Stimulated activated CD4-positive, alpha-beta T cell treated with anti-CD3 and anti-CD28 coated beads, Interleukin-4, amount 100 ng/mL, for 48 hours (primary cell): ENCODE measurements at places on chromosomes 11 and 22.

DNA sequence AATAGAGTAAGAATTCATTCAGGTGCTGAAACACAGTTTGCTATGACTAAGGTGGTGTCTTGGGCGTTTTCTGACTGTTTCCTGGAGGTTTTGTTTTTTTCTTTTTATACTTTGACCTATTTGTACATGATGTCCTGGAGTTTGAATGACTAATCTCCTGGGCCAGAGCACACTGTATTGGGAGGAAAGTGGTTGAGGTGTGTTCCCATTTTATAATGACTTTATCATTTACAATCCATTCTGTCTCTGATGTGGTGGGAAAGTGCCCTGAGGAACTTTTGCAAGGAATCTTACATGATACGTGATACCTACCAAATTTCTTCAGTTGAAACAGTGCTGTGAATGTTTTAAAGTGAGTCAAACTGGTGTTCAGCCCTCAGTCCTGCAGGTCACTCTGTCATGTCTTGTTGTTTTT lies 80.8 kb downstream of the TNRC6B start:
- DNase-seq: no peak

- no peak for DNase-seq
These were observed 94.8 kb upstream of the PHOX2A start for GRCh38 chr11:72338741-72339140.

- DNase-seq: no peak
These were observed 21.5 kb upstream of the GSTP1 start for GRCh38 chr11:67561971-67562619.

DNA sequence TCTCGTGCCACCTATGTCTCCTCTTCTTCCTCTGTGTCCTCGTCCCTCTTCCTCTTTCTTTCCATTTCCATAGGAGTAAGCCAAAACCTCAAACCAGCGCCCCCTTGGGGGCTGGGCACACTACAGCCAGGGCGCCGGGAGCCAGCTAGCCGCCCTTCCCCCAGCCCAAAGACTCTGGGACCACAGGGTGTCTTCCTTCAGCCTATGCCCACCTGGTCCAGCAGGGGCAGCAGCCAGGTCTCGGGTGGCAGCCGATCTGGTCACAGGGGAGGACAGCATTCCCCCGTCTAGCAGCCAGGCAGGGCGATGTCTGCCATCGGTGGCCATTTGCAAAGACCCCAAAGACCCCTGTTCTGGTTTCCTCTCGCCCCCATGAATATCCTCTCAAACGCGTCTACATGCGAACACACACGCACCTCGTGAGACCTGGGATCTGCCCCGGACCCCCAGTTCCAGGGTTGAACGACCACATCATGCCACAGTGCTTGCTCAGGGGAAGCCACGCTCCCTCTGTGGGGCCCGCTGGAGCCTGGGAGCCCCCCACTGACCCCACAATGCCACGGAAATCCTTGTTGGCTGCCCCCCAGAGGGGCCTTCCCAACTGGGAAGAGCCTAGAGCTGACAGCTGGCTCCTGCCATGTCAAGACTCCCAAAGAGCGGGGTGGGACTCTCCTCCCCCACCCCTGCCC lies 546.0 kb upstream of the CCDC179 start:
- no peak for DNase-seq

- DNase-seq: no peak
These were observed 4.9 kb downstream of the LARGE2 start for GRCh38 chr11:45927332-45927683.

- no peak for DNase-seq
These were observed 29.0 kb upstream of the LRRC32 start for GRCh38 chr11:76699451-76700091.

GRCh38 chr11:61042537-61042936 lies 59.8 kb upstream of the CD5 start:
- DNase-seq: no peak

DNA sequence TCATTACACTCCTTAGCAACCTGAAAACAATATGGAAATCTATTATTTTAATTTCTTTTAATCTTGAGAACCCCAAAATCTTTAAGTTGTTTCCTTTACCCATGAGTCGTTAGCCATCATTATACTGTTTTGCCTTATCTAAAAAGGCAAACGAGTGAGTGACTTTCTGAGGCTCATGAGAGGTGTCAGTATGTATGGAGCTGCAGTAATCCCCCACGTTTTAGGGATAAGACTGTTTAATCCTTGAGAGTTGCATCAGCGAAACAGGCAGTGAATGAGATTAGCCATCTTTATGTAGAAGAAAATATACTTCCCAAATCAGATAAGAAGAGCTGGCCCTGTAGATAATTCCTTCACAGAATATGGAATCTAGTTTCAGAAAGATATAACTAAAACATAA lies 1147.0 kb downstream of the DLG2 start:
- DNase-seq: no peak

GRCh38 chr11:62337303-62338181 lies at the start of gene ASRGL1:
TSS of gene ASRGL1 (plus strand) at chr11:62337448. CDS start at chr11:62337978, 530 bp downstream.
- DNase-seq: peak; percentile 69

- no peak for DNase-seq
These were observed 24.0 kb downstream of the ZBED4 start for GRCh38 chr22:49877642-49878041.

- no peak for DNase-seq
These were observed 345.3 kb upstream of the NCAM1 start for GRCh38 chr11:112615891-112616290.

DNA sequence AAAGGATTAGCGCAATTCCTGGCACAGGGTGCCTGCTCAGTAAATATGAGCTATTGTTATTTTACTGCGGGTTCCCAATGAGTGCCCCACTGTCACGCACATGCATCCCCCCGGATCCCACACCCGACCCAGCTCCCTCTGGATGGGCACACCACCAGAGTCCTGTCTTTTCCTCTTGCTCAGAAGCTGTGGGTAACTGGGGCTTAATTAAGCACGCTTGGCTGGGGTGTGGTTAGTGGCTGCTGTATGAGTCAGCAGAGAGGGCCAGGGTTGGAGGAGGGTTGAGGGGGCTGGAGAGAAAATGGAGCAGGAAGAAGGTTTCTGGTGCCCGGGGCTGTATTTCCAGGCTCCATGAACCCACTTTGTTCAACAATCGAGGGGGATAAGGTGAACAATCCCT lies 30.3 kb upstream of the NECTIN1 start:
- no peak for DNase-seq

DNA sequence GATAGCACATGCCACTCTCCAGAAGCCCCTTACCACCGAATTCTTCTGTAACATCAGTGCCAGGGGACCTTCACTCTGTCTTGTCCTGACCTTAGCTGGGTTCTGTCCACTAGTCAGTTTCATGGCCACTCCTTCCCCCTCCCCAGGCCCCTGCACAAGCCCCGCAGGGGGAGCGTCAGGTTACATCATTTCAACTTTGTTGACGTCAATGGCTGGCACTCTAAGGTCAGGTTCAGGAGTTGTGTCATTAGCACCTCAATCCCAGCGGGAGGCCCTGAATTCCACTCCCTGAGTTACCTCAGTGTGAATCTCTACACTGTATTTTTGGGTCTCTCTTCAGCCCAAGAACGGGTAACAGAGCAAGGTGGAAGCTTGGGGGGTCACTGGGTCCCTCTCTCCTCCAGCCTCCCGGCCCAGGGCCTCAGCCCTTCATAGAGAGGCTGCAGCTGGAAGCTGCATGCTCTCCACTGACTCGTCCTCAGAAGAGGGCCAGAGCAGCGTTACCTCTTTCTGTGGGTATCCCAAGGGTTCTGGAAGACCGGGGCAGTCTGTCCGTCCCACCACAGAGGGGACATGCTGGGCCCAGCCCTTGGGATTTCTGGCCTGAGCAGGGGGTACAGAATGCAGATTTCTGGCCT lies 10.3 kb downstream of the USH1C start:
- DNase-seq: no peak

GRCh38 chr22:35114131-35114980 lies 48.4 kb downstream of the ISX start:
- no peak for DNase-seq
